ENCODE measurements at places on chromosomes 3 and 15.

DNA sequence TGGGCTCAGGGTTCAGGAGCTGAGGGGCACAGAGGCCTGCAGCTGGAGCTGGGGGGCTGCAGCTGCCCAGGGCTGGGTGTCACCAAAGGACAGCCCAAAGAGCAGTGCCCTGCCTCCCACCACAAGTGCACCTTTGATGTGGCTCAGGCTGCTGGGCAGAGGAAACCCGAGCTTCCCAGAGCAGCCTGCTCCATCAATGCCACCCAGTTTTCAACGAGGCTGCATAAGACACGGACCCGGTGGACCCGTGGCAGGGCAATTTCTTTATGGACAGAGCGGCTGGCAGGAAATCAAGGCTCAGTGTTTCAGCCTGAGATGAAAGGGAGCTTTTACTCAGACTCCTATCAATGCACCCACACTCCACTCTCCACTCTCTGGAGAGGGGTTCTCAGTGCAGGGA, 18.7 kb downstream of the SEMA5B start:
- no peaks in the 10 kb centered on the region for H3K36me3 ChIP-seq
- DNase-seq = no peak
- peaks cover 2% of the 10 kb centered on the region for H3K4me1 ChIP-seq
- H3K27me3 ChIP-seq = no peaks in the 10 kb centered on the region

GRCh38 chr3:150544041-150544440, 2.3 kb downstream of the SERP1 start:
- H3K27ac ChIP-seq = no peak overlapping the region
- peaks cover 4% of the 10 kb centered on the region for H3K36me3 ChIP-seq
- no peaks in the 10 kb centered on the region for H3K27me3 ChIP-seq
- no peaks in the 10 kb centered on the region for H3K4me1 ChIP-seq
- H3K4me3 ChIP-seq = no peak overlapping the region

DNA sequence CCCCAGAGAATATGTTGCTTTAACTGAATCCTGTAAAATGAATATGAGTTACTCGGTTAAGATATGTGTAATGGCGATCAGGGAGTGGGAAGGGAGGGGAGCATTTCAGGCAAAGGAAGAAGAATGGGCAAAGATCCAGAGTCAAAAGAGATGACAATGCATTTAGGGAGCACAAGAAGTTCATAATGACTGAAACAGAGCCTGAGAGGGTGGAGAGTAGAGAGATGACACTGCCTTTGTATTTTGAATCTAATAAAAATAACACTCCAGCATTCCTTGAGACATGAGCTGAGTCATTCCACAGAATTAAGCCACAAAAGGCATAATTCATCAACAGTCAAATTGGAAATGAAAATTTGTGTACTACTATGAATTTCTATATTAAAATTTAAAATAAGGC, 105.3 kb upstream of the PEX5L start:
- no peak overlapping the region for H3K27ac ChIP-seq
- H3K36me3 ChIP-seq = no peaks in the 10 kb centered on the region
- H3K4me1 ChIP-seq = no peaks in the 10 kb centered on the region
- no peaks in the 10 kb centered on the region for H3K27me3 ChIP-seq
- no peak for DNase-seq

DNA sequence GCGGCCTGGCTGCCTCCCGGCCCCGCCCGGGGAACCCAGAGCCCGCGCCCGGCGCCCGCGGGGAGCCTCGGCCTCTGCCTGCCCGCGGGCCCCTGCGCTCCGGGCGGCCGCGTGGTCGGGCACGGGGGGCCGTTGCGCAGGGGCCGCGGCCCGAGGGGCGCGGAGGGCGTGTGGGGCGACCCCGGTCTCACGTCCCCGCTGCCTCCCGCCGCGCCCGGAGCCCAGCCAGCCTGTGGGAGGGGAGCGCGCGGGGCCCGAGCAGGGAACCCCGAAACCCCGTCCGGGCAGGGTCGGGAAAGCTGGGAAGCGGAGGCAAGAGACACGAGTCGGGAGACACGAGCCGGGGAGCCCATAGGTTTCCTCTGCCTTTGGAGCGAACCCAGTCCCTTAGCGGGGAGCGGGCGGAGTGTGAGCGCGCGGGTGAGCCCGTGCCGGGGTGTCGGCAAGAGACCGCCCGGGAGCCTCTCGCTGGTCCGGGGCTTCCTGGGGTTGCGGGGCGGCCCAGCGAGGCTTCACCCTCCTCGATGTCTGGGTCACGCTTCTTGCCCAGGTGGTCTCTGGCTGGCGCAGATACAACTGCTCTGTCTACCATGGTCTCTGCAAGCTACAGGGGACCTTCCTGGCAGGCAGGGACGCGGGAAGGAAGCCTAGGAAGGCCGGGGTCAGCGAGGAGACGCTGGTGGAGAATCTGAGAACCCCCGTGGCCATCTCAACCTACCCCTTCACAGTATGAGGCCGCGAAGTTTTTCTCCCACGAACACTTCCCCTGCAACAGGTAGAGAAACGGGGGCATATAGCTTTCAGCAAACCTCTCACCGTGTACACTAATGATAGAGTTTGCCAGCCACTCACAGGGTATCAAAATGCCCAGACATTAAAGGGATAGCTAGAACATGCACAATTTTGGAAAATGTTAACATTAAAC, 586 bp downstream of the LRRK1 start:
- H3K36me3 ChIP-seq = no peaks in the 10 kb centered on the region
- no peaks in the 10 kb centered on the region for H3K4me1 ChIP-seq
- DNase-seq = no peak
- H3K4me3 ChIP-seq = peak overlapping the region; percentile 50
- peaks cover 31% of the 10 kb centered on the region for H3K27me3 ChIP-seq

DNA sequence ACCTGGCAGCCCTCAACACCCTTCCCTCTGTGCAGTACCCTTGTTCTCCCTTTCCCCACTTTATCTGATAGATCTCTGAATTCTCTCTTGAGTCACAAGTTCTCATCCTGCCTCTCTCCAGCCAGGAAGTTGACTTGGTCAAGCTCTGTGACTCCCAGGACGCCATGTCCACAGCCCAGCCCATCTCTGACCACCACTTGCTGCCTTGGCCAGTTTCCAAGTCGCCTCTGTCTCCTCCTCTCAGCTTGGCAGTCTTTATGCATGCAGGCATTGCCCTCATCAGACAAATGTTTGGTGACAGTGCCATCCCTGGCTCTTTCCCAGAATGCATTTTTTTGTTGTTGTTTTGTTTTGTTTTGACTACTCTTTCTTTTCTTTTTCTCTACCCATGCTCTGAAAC, 25.7 kb downstream of the ZNF35 start:
- H3K36me3 ChIP-seq = no peaks in the 10 kb centered on the region
- no peaks in the 10 kb centered on the region for H3K4me1 ChIP-seq
- H3K27me3 ChIP-seq = no peaks in the 10 kb centered on the region

DNA sequence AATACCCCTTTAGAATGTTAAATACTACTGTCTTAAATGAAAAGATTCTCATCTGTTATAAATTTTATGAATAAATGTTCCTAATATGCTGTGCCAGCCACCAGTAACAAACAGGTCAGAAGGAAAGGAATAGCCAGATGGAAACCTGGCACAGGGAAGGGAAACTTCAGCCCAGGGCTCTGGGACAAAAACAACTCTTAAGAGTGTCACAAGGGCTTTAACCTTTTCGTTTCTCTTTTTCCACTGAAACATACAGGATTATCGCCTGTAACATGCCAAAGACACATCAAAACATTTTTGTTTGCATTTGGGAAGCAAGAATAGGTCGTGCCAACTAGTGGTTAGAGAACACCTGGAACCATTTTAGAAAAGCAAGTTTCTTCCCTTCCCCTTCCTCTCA, 109.0 kb upstream of the NEDD4 start:
- H3K36me3 ChIP-seq = peaks cover 25% of the 10 kb centered on the region
- no peaks in the 10 kb centered on the region for H3K27me3 ChIP-seq
- H3K4me3 ChIP-seq = no peak overlapping the region
- H3K27ac ChIP-seq = no peak overlapping the region

- H3K4me1 ChIP-seq = peaks cover 6% of the 10 kb centered on the region
- H3K36me3 ChIP-seq = no peaks in the 10 kb centered on the region
- DNase-seq = no peak
Observed at GRCh38 chr15:101351736-101352135, 56.7 kb upstream of the SNRPA1 start.

DNA sequence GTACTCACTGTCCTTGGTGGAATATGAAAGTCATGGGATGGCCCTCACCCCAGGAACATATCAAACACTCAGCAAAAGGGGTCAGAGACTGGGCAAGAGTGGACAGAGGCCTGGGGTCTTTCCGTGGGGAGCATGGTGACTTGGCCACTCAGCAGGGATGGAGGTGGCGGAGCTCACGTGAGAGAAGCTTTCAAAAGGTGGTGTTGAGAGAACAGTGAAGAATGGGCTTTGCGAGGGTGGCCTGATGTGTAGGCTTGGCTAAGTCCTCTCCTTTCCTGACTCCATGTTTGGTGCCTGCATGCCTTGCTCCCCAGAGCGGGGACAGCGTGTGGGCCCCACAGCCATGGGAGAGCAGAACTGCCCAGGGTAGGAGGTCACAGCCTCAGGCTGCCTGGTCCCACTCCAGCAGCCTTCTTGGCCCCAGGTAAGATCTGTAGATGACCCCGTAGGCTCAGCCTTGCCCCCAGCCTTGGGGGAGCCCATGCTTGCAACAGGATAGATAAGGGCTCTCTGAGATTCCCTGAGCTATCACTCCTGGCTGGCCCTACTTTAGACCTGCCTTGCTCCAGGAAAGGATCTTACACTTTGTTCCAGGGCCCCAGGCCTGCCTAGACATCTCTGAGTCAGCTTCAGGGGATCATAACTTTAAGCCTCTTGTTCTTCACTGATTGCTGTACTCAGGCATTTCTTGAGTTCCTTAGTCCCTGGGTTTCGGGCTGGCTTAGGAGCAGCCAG, 17.0 kb downstream of the RPLP1 start:
- no peak for DNase-seq
- H3K27ac ChIP-seq = no peak overlapping the region
- no peaks in the 10 kb centered on the region for H3K27me3 ChIP-seq
- no peak overlapping the region for H3K4me3 ChIP-seq
- H3K4me1 ChIP-seq = no peaks in the 10 kb centered on the region

DNA sequence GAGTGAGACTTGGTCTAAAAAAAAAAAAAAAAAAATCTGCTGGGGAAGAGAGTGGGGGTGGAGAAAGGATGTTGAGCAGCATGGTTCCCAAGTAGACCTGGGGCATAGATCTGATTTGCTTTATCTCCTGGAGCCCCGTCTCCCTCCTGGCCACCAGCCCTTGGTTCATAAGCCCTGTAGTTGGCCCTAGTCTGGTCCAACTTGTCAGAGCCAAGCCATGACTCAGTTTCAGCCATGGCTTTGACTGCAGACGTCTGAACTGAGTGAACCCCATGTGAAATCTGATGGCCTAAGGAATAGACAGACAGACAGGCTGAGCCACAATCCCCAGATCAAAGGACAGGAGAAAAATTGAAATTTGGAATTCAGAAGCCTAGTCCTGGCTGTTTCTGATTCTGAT, 2.0 kb upstream of the CILP start:
- H3K27ac ChIP-seq = no peak overlapping the region
- H3K4me3 ChIP-seq = no peak overlapping the region
- no peaks in the 10 kb centered on the region for H3K27me3 ChIP-seq
- no peaks in the 10 kb centered on the region for H3K4me1 ChIP-seq
- no peaks in the 10 kb centered on the region for H3K36me3 ChIP-seq

GRCh38 chr15:55514414-55514850, 6.4 kb upstream of the DNAAF4 start:
- H3K4me3 ChIP-seq = no peak overlapping the region
- no peak overlapping the region for H3K27ac ChIP-seq
- no peaks in the 10 kb centered on the region for H3K4me1 ChIP-seq
- H3K36me3 ChIP-seq = no peaks in the 10 kb centered on the region
- DNase-seq = no peak

GRCh38 chr15:92021792-92022191, 168.3 kb downstream of the SLCO3A1 start:
- DNase-seq = no peak
- H3K36me3 ChIP-seq = no peaks in the 10 kb centered on the region
- no peaks in the 10 kb centered on the region for H3K27me3 ChIP-seq

DNA sequence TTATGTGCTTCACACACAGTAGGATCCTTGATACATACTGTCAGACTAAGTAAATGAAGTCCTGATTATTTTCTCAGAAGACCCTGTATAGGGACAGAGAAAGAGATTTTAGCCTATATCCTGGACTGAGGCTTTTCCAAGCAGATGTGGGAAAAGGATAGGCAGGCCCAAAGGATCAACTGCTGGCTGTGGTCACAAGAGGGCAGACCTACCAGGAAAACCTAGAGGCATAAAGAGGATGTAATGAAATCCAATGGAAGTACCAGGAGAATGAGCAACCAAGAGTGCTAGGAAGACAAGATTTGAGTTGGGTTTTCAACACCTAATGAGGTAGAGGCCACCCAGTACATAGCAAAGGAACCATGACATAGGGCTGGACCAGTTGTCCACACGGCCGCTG, 23.1 kb downstream of the DCLK3 start:
- no peak overlapping the region for H3K27ac ChIP-seq
- no peaks in the 10 kb centered on the region for H3K4me1 ChIP-seq
- no peaks in the 10 kb centered on the region for H3K27me3 ChIP-seq

DNA sequence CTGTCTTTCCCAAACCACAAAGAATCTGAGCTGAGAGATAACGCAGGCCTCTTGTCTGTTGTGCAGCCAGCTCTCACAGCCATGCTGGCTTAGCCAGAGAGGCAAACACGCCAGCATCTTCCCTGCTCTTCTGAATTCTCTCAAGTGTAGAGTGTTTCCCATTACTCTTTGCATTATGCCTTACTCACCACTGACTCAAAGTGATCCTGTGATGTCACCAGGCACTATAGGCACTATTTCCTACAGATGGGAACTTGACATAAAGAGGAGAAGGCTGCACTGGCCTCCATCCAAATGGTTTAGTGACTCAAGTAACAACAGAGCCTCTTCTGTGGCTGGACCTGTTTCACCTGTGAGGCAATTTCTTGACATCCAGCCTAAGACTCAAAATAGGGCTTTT, 44.4 kb downstream of the PDZRN3 start:
- H3K27ac ChIP-seq = no peak overlapping the region
- H3K4me3 ChIP-seq = no peak overlapping the region
- H3K36me3 ChIP-seq = no peaks in the 10 kb centered on the region
- H3K27me3 ChIP-seq = no peaks in the 10 kb centered on the region
- DNase-seq = no peak

GRCh38 chr3:188326968-188327367, 173.0 kb downstream of the LPP start:
- no peaks in the 10 kb centered on the region for H3K4me1 ChIP-seq
- H3K27me3 ChIP-seq = no peaks in the 10 kb centered on the region
- no peaks in the 10 kb centered on the region for H3K36me3 ChIP-seq
- no peak for DNase-seq
- no peak overlapping the region for H3K4me3 ChIP-seq

GRCh38 chr3:112375117-112375516, 42.2 kb downstream of the CD200 start:
- no peak overlapping the region for H3K27ac ChIP-seq
- no peaks in the 10 kb centered on the region for H3K4me1 ChIP-seq
- DNase-seq = no peak
- H3K4me3 ChIP-seq = no peak overlapping the region
